Thoracic aorta (tissue), 2 donors: ENCODE measurements at places on chromosomes 16 and 17.

GRCh38 chr16:69894676-69895075 is 56.5 kb upstream of the CLEC18A start:
- no peak for DNase-seq

- DNase-seq, result no peak
Observed at GRCh38 chr16:66357523-66357928, 9.0 kb upstream of the CDH5 start.

DNA sequence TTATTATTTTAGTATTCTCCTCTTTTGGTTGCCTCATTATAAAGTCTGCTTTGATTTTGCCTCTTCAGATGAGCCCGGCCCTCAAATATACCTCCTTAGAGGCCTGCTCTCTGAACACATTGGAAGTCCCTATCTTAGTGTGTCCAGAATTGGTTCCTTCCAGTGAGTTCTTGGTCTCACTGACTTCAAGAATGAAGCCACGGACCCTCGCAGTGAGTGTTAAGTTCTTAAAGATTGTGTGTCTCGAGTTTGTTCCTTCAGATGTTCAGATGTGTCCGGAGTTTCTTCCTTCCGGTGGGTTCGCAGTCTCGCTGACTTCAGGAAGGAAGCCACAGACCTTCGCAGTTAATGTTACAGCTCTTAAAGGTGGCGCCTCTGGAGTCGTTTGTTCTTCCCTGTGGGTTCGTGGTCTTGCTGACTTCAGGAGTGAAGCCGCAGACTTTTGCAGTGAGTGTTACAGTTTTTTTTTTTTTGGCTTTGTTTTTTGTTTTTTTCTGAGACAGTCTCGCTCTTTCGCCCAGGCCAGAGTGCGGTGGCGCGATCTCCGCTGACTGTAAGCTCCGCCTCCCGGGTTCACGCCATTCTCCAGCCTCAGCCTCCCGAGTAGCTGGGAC is 45.8 kb upstream of the NOS2 start:
- no peak for DNase-seq

- no peak for DNase-seq
Observed at GRCh38 chr17:17353625-17354484, 50.7 kb downstream of the NT5M start.

- no peak for DNase-seq
Observed at GRCh38 chr17:73985466-73986015, 217.9 kb upstream of the RPL38 start.

DNA sequence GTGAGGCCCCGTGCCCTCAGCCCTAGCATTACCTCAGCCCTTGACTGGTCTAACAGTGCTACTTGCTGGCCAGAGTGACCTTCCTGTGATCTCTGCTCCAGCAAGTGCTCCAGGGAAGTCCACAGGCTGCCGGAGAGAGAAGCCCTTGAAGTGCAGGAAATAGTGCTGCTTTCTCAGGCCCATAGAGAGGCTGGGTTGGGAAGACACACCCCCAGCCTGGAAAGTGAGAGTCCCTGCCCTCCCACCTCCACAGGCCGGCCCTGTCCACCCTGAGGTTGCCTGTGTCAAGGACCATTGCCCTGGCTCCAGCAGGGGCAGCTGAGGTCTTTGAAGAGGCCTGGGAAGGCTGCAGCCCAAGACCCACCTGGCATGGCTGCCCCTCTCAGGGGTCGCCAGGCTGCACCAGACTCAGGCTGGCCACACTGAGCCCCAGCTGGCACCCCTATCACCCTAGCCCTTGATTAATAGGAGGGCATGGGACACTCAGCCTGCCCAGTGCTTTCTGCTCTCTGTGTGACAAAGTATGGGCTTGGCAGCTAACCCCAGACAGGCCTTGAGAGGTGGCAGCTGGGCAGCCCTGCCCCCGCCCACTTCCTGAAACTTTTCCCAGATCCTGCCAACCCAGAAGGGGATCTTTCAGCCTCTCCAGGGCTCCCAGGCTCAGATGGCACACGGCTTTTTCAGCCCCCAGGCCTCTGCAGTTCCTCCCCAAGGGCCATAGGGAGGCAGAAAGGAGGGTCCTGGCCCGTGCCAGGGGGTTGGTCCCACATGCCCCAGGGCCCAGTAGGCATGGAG is 21.7 kb downstream of the ATP6V0D1 start:
- no peak for DNase-seq

GRCh38 chr16:67734731-67735201 is 15.7 kb upstream of the GFOD2 start:
- DNase-seq, result no peak

GRCh38 chr17:80592243-80592642 is 47.6 kb downstream of the RPTOR start:
- no peak for DNase-seq

- no peak for DNase-seq
Observed at GRCh38 chr17:40450175-40450574, 6.9 kb downstream of the IGFBP4 start.

DNA sequence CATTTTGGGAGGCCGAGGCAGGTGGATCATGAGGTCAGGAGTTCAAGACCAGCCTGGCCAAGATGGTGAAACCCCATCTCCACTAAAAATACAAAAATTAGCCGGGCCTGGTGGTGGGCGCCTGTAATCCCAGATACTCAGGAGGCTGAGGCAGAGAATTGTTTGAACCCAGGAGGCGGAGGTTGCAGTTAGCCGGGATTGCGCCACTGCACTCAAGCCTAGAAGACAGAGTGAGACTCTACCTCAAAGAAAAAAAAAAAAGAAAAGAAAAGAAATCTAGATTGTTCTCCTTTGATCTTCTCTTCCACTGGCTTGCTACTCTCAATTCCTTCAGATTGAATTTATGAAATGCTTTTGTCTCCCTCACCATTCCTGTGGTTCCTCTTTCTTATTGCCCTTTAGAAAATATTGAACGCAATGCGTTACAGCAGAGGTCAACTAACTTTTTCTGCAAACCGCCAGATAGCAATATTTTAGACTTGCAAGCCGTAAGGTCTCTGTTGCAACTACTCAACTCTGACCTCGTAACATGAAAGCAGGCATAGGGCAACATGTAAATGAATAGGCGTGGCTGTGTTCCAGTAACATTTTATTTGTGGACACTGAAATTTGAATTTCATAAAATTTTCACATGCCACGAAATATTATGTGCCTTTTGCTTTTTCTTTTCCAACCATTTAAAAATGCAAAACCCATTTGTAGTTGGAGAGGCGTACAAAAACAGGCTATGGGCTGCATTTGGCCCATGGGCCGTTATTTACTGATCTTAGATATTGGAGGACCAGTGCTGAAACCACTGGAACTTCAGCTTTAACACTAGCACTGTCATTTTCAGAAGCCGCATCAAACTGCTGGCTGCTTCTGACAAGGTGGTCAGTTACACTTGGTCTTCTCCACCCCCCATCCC is 24.8 kb downstream of the PITPNC1 start:
- DNase-seq, result no peak

DNA sequence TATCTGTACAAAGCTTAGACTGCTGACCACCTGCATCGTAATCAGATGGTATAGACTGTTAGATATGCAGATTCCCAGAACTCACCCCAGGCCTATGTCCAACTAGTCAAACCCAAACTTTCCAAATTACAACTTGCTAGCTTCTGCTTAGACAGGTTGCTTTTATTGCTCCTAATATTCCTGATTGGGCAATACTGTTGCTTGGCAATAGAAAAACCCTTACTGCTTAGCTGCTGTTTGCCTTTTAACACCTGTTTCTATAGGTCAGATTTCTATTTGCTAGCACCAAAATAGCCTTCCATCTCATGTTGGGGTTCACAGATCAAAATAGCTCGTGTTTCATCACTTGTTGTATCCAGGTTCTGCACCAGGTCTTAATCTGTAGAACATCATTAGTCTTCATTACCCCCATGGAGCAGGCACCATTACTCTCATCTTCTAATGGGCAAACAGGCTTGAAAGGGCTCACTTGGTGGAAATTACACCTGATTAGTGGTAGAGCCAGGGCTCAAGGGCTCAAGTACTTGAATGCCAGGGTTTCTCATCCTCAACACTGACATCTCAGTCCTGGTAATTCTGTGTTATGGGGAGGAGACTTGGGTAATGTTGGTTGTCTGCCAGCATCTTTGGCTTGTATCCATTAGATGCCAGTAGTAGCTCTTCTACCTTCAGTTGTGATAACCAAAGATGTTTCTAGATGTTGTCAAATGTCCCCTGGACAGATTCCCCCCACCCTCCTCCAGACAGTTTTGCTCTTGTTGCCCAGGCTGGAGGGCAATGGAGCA is 2.7 kb downstream of the ZP2 start:
- no peak for DNase-seq

- no peak for DNase-seq
Observed at GRCh38 chr16:78882751-78883150, 717.8 kb downstream of the MAF start.

DNA sequence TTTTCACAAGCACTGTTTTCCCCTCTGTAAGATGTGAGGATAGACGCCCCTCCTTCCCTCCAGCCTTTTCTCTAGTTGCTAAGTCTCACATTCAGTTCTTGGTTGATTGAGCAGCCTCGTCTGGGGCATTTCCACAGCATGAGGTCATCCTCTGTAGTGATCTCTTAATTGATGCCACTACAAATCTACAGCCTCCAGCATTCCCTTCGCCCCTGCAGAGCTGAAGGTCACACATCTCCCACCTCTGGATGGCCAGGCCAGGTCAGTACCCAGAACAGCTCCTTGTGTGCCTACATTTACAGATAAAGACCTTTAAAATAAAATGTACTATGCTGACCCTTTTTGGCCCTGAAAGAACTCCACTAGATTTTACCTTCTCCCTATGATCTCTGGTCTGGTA is 32.5 kb upstream of the CDH11 start:
- no peak for DNase-seq

DNA sequence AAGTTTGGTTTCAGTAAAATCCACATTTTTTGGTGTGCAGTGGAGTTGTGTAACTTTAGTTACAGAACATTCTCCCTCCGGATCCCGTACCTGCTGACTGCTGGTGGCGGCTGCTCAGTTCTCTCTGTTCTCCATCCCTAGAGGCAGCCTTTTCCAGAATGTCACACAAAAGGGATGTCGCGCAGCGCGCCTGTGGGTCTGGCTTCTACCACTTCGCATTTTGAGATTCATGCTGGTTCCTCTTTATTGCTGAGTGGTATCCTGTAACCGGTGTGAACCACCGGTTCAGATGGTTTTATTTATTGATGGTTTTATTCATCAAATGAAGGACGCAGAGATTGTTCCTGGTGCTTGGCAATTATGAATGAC is 981 bp upstream of the CEP131 start:
- no peak for DNase-seq

GRCh38 chr17:46877466-46877865 is 26.1 kb downstream of the WNT9B start:
- no peak for DNase-seq

GRCh38 chr16:70778901-70779309 is 22.1 kb downstream of the VAC14 start:
- DNase-seq, result no peak

DNA sequence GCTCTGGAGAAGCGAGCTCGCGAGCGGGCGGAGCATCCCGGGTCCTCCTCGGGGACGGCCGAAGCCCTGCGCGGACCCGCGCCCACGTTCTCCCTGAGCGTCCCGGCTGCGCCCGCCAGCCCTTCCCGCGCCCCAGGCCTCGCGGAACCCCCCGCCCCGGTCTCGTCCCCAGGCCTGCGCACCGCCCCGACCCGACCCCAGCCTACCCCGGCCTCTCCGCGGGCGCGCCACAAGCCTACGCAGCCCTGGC is 159 bp downstream of the USP36 start:
- DNase-seq, result no peak
